ENCODE measurements at places on chromosomes 11 and 22. TPM values are rescaled to one million over a fixed set of nuclear protein-coding genes. Genes with fewer than 3 reads are reported as not detected.

DNA sequence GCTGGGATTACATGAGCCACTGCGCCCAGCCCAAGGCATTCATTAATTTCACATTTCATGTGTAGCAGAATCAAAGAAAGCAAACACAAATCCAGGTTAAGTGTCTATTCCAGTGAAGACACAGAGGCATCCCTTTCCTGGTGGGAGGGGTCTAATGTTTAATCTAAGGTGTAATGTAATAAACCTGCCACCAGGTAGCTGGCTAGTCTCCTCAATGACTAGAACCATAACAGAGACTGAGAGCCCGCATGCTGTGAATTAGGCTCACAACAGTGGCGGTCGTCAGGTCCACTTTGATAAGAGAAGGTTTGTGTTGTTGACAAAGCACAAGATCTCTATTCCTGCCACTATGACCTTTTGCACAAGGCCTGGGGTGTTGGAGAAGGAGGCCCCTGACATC lies 64.2 kb upstream of the ADA2 start:
- no peak for DNase-seq

- DNase-seq, result no peak
These were observed 44.7 kb downstream of the CACNG2 start for GRCh38 chr22:36658900-36659299.

DNA sequence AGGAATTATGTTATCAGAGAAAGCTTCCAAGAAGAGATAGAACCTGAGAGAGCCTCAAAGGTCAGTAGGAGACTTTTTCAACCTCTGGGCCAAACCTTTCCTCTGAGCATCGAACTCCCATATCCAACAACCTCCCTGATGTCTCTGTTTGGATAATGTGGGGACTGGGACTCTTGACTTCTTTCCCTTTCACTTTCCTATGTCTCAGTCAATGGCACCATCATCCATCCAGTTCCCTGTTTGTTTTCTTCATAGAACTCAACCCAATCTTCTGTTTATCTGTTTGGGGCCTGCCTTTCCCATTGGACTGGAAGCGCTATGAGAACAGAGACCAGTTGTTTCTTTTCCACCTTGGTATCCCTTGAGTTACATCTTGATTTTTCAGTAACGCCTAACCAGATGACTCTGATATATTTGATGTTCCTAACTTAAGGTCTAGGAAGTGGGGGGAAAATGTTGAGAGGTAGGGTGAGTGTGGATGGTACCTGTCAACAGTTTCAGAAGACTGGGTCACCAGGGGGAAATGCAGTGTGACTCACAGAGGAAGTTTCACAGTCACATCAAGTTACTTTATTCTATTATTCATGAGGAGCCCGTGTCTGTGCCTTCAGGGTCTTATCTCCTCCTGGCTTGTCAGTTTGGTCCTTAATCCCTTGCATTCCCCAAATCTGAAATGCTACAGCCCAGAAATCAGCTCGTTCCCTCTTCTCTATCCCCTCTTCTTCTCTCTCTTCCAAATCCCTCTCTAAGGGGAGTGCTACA lies 4.5 kb upstream of the KCNE3 start:
- DNase-seq, result no peak

GRCh38 chr11:57504511-57504910 lies 11.0 kb downstream of the SLC43A1 start:
- DNase-seq, result no peak

- DNase-seq, result peak; percentile 16
These were observed 25.2 kb upstream of the OR8B8 start for GRCh38 chr11:124470561-124471227.

DNA sequence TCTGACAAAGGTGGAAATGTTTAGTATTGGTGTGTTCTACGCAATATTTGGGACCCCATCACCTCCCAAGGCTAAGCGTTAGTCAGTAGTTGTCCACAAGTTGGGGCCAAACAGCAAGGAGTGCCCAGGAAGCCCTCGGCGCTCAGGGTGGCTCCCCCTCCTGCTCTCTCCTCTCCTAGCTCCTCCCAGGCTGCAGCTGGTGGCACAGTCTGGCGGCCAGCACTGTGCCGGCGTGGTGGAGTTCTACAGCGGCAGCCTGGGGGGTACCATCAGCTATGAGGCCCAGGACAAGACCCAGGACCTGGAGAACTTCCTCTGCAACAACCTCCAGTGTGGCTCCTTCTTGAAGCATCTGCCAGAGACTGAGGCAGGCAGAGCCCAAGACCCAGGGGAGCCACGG lies 16.8 kb downstream of the CD5 start:
- DNase-seq, result no peak

- DNase-seq, result no peak
These were observed at the start of gene SUSD2 for GRCh38 chr22:24181088-24181995. TSS of gene SUSD2 (plus strand) at chr22:24181487. CDS start at chr22:24181520, 33 bp downstream.

DNA sequence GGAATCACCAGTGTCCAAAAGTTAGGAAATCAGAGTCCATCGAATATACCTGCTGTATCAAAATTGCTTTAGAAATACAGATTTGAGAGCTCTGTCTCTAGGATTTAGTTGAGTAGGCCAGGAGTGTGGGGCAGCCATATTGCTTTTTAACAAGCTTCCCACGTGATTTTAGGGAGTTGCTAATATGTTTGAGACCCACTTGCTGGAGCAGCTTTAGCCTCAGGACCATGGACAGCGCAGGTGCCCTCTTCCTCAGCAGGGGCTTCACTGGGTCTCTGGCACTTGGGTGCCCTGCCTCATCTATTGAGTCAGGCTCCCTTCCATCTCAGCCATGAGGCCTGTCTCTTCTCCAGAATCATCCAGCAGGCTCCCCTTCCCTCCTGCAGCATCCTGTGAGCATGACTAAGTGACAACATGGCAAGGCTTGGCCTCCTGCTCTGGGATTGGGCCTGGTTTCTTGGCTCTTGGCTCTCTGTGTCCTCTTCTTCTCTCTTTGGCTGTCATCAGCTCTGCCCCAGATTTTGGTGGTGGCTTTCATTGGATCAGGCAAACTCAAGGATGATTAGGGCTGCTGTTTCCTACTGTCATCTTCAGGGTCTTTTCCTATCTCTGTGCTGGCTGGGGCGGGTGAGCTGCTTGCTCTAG lies 70.0 kb downstream of the SGSM1 start:
- DNase-seq, result peak; percentile 48

DNA sequence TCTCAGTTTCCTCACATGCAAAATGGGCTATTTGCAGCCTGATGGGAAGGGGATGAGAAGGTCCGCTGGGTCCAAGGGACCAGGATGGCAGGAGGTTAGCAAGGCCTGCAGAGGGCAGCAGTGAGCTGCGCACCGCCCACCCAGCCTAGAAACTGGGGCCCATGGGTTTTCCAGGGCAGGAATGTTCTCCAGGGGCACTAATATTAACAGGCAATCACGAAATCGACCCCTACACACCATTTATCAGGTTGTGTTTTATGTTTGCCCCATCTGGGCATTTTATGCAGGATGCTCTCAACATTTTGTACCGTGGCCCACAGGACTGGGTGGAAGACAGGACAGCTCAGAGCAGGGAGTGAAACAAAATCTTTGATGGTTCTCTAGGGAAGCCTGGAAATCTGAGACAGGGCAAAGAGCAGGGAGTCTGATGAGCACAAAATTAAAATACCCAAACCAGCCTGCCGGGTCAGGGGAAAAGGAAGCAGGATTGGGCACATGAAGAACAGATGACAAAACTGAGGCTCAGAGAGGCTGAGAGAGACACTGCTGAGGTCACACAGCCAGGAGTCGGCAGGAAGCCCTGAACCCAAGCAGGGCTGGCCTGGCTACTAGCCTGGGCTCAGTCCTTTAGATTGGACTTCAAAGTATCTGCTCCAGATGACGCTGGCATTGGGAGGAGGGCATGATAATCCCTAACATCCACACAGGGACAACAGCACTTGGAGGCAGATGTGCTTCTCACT lies 1.6 kb upstream of the BCR start:
- DNase-seq, result peak; percentile 79

GRCh38 chr22:32874976-32875375 lies 73.5 kb downstream of the TIMP3 start:
- DNase-seq, result no peak

DNA sequence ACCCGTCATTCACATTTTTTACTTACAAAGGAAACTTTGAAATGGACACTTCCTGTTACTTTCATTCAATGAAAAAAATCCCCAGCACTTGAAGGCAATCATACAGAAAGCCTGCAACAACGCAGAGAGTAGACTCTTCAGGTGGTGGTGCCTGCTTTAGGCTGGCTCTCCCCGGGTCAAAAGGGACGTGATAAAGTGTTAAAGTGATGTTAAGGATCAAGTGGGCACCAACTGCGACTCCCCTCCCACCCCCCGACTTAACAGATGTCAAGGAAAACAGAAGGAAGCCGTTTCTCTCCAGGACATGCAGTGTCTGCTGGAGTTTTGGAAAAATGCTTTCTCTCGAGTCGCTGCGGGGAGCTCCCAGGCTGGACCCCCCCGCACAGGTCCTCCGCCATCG lies 414 bp upstream of the PNPLA3 start:
- DNase-seq, result no peak

DNA sequence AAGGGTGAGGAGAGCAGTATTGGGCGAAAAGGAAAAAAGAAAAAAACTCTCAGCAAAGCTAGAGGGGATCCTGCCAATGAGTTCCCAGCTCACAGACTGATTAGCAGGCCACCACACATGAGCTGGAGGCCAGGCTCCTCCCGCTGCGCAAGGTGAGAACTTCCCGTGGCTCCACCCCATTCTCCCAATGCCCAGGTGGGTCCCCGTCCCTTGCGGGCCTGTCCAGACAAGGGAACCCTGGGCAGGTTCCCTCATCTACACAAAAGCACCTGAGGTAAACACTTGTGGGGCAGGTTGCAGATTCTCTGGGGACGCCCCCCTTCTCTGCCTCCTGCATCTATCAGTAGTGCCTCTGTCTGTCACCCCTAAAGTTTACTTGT lies 46.5 kb downstream of the CDPF1 start:
- DNase-seq, result no peak

DNA sequence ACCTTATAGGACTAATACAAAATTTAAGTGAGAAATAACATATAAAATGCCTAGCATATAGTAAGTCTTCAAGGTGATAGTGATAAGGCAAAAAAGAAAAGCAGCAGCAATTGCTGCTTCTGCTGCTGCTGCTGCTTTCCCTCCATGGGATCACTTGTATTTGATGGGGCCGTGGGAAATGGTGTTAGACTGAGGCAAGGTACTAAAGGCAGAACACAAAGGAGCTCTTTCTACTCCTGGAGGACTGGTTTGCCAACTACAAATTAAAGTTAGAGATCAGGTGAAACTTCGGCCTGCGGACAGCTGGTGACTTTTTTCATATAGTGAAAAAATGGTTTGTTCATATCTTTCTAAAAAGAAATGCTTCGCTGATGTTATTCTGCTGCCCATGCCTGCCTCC lies 46.3 kb downstream of the SWAP70 start:
- DNase-seq, result no peak

DNA sequence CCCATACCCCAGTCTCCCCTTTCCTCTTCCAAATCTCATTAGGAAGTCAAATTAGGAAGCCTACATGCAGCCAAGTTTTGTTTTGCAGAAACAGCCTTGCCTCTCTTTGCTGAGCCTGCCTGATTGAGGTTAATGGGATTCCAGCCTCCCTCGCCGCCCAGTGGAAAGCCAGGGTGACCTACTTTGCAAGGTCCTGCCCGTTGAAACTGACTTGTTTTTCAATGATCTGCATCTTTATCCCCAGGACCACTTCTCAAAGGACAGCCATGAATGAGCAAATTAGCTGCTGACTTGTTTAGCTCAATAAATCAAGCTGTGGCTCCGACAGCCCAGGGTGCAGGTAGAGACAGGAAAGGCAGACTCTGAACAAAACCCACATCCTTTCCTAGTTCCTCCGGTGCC lies 110.4 kb downstream of the RRAS2 start:
- peak; percentile 41 for DNase-seq

GRCh38 chr22:27564806-27565205 lies 236.8 kb downstream of the MN1 start:
- DNase-seq, result no peak

DNA sequence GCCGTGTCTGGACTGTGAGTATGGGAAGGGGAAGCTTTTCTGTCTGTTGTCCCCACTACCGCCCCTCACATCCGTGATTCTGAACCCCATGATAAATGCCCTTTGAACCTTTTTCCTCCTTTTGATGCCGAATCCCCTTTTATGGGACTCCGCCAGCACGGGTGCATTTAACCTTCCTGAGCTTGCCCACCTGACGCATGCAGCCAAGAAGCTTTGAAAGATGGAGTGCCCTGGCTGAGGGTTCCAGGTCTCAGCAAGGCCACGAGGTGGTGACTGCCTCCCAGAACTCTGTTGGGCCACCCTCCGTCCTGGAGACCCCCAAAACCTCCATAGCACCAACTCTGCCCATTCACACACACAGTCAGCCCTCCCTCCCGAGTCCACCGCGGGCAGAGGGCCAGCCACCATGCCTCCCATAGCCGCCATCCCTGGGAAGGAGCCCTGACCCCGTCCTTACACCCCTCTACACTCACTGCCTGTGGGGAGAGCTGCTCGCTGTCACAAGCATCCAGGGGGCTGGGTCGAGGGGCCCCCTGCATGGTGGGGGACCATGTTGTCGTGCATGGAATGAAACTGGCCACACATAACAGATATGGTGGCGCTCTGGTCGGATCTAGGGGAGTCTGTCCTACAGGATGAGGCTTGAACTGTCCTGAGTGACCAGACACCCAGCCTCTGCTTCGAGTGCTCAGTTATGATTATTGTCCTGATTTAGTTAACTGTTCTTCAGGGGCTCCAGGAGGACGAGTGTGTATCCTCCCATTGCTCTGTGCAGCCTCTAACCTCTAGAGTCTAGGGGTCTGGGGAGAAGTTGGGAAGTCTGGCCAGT lies 822 bp upstream of the COMT start:
- no peak for DNase-seq

GRCh38 chr22:49334449-49334789 lies 493.3 kb downstream of the BRD1 start:
- DNase-seq, result no peak

DNA sequence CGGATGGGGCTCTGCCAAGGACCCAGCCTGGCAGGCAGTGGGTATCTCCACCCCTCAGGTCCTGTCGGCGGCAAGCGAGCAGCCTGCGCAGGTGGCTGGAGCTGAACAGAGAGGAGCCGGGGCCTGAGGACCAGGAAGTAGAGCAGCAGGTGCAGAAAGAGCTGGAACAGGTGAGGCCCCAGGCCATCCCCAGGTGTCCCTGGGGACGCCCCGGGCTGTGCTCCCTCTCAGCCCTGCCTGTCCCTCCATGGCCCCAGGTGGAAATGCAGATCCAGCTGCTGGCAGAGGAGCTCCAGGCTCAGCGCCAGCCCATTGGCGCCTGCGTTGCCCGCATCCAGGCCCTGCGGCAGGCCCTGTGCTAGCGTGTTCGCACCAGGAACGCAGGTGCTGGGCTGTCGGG lies 44.0 kb downstream of the PISD start:
- DNase-seq, result no peak

Gene SLC39A13
- 31.8 TPM for total RNA-seq

Gene OR5B12
- not detected for total RNA-seq

Gene HEPHL1
- not detected for total RNA-seq

Gene PRG2
- 0.71 TPM for total RNA-seq

Gene PAK1
- total RNA-seq, result 70.6 TPM

Gene FZD4
- total RNA-seq, result 24.3 TPM

Gene NRXN2
- 1.7 TPM for total RNA-seq

Gene YPEL4
- total RNA-seq, result 1.3 TPM

Gene MFRP
- total RNA-seq, result not detected

Gene ADAMTS15
- 17.6 TPM for total RNA-seq

Measured in lung (tissue), 17 donors.